ENCODE measurements at places on chromosomes 11 and 22.

GRCh38 chr22:37219533-37219932 lies 7.3 kb upstream of the SSTR3 start:
- no peaks in the 10 kb centered on the region for H3K27me3 ChIP-seq
- no peaks in the 10 kb centered on the region for H3K36me3 ChIP-seq
- no peak overlapping the region for H3K4me3 ChIP-seq
- DNase-seq = no peak
- no peak overlapping the region for H3K27ac ChIP-seq

DNA sequence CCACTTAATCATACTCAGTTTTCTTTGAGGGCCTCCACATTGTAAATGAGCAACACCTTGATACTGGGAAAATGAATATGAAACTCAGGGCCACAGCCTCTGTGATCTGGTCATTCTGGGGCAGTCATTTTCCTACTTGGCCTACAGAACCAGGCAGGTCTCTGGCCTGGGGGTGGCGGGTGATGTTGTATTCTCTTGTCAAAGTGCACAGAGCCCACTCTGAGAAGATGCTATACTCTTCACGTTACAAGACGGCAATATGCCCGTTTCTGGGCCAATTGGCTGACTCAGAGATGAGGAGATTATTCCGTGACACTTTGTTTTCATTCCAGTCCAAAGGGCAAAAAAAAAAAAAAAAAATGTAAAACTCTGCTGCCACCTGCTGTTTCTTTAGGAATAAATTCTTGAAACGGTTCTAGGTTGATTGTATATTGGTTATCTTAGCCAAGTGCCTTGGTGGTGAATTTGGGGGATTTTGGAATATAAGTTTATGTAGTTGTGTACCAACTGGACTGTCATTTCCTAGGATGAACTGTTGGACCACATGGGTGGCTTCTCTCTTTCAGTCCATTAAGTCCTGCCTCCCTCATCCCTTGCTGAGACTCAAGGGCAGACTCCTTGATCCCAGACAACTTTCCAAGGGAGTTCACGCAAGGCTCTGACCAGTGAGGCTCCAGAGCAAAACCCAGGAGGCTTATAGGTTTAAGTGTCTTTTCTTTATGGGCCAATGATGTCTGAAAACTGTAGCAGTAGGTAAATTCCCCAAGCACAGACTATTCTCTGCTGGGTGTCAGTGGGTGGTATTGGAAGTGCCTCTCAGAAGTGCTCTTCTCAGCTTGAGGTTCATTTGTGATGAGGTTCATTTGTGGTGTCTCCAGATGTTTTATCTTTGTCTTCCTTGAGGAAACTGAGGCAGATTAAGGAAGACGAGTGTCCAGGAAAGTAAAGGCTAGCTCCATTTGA lies 18.2 kb downstream of the ADM start:
- H3K4me3 ChIP-seq = no peak overlapping the region
- no peaks in the 10 kb centered on the region for H3K36me3 ChIP-seq
- H3K27me3 ChIP-seq = no peaks in the 10 kb centered on the region

GRCh38 chr22:20488946-20489345 lies 6.6 kb downstream of the KLHL22 start:
- H3K36me3 ChIP-seq = no peaks in the 10 kb centered on the region
- H3K4me3 ChIP-seq = no peak overlapping the region
- H3K4me1 ChIP-seq = peaks cover 18% of the 10 kb centered on the region
- DNase-seq = no peak

DNA sequence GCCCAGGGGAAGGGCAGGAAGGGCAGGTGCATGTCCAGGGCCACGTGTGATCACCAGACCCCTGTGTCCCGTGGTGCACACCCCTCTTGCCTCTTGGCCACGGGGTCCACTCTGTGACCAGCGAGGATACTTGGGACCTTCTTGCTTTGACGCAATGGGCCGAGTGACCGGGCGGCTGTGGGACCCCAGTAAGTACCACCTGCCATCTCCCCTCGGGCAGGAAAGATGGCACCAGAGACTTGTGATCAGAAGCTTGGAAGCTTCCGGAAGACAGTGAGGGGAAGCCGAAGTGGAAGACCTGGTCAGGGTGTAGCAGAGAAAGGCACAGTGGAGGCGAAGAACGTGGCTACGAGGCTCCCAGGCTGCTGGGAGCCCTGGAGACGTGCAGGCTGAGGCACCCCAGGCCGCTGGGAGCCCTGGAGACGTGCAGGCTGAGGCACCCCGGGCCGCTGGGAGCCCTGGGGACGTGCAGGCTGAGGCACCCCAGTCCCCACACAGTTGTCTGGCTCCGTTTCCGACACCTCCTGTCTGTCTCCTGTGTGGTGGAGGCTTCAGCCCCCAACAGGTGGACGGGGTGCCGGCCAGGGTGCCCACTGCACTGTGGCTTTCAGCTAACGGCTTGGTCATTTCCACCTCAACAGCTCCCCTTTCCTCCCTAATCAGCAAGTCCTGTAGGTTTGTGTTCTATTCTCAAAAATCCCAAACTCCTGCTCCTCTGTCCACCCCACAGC lies 663.5 kb downstream of the BRD1 start:
- DNase-seq = no peak
- no peaks in the 10 kb centered on the region for H3K27me3 ChIP-seq
- no peak overlapping the region for H3K4me3 ChIP-seq
- no peak overlapping the region for H3K27ac ChIP-seq
- no peaks in the 10 kb centered on the region for H3K4me1 ChIP-seq

- peak; percentile 66 for DNase-seq
- H3K4me3 ChIP-seq = no peak overlapping the region
Observed at GRCh38 chr22:31046539-31047226, 34.4 kb upstream of the SMTN start.

DNA sequence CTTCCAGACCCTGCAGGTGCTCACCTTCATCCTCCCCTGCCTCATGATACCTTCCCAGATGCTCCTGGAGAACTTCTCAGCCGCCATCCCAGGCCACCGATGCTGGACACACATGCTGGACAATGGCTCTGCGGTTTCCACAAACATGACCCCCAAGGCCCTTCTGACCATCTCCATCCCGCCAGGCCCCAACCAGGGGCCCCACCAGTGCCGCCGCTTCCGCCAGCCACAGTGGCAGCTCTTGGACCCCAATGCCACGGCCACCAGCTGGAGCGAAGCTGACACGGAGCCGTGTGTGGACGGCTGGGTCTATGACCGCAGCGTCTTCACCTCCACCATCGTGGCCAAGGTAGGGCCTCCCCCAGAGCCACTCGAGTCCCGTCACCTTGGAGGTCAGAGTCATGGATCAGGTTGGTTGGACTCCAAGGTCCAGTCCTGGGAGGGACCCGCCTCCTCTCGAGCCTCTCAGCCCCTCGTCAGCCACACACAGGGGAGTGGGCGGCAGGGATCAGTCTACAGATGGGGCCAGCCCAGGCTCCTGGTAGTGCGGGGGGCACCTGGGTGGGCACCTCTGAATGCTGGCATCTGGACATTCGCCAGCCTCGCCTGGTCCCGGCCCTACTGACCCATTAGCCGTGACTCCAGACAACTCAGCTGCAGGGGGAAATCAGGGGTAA lies 34.8 kb upstream of the SLC22A12 start:
- no peak overlapping the region for H3K27ac ChIP-seq
- no peaks in the 10 kb centered on the region for H3K36me3 ChIP-seq
- H3K27me3 ChIP-seq = no peaks in the 10 kb centered on the region
- no peak overlapping the region for H3K4me3 ChIP-seq

DNA sequence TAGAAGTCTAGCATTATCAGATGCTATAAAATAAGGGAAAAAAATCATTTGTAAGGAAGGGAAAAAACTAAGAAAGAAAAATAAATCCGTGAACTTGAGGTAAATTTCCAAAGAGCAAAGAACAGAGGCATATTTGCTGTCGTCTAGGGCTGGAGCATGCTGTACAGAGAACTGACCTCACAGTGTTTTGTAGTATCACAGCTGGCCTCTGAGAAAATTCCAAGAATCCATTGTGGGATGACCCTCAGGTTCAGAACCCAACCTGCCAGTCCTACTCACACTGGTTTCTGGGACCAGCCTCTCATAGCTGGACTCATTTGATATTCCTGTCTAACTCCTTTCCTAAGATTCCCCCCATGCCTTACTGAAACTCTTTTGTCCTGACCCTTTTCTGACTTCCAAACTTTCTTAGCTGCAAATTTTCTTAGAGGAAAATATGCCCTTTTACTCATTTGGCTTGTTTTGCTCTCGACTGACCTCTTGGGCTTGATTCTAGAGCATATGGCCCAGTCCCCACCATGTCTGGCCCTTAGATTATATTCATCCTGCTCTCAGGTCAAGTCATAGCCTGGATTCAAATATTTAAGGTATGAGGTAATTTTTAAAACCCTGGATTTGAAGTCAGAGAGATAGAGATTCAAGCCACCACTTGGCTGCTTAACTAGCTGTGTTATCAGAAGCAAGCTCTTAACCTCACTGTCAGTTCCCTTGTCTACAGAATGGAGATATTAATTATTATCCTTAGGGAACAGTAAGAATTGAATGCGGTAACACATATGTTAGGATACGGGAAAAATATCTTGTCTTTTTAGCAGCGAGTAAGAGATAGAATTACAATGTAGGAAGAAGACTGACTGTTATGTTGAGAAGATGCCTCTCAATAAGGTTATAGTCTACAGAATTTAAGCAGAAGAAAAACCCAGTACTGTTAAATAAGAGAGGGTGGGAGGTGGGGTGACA lies 89.7 kb upstream of the KCNA4 start:
- H3K4me3 ChIP-seq = no peak overlapping the region
- H3K27ac ChIP-seq = no peak overlapping the region
- DNase-seq = no peak
- no peaks in the 10 kb centered on the region for H3K27me3 ChIP-seq
- H3K4me1 ChIP-seq = no peaks in the 10 kb centered on the region

DNA sequence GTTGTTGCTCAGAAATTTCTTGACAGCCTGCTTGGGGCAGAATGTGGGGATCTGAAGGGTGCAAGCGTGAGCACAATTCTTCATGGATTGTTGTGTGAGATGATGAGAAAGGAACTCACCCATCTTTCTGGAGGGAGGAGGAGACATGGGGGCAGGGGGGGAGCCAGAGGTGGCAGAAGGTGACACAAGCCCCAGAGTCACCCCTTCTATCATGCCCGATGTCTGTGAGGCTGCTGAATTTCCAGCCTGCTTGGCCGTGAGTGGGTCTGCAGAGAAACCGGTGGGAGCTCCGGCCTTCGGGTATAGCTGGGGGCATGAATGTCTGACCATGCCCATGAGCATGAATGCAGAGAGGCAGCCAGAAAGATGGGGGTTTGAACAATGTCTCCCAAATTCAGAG lies 870.7 kb downstream of the TBC1D22A start:
- H3K4me1 ChIP-seq = no peaks in the 10 kb centered on the region
- no peak overlapping the region for H3K4me3 ChIP-seq
- H3K27me3 ChIP-seq = no peaks in the 10 kb centered on the region
- H3K27ac ChIP-seq = no peak overlapping the region

GRCh38 chr11:125892071-125892470 lies 4.6 kb downstream of the HYLS1 start:
- H3K27ac ChIP-seq = no peak overlapping the region
- H3K27me3 ChIP-seq = no peaks in the 10 kb centered on the region
- peaks cover 9% of the 10 kb centered on the region for H3K36me3 ChIP-seq
- no peak overlapping the region for H3K4me3 ChIP-seq
- DNase-seq = no peak

DNA sequence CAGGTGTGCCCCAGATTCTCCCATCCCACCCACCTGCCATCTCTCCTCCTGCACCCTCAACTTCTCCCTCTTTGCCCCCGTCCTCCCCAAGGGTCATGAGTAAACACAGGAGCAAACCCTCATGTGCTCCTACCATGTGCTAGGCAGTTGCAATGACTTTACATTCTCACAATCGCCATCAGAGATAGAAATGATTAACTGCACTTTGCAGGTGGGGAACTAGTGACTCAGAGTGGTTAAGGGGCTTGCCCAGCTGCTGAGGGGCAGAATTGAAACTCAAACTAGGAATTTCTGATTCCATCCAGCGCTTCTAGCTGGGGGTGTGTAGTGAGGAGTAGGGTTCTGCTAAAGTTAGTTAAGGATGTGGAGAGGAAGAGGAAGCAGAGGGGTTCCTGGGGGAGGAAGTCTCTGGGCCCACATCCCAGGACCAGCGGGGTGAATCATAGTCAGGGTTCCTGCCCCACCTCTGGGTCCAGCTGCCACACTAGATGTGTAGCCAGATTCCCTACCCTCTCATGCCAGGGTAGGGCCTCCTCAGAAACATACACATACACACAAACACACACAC lies 16.0 kb upstream of the PRG2 start:
- H3K4me3 ChIP-seq = no peak overlapping the region
- peak overlapping the region; percentile 35 for H3K27ac ChIP-seq
- DNase-seq = no peak
- H3K36me3 ChIP-seq = peaks cover 46% of the 10 kb centered on the region

DNA sequence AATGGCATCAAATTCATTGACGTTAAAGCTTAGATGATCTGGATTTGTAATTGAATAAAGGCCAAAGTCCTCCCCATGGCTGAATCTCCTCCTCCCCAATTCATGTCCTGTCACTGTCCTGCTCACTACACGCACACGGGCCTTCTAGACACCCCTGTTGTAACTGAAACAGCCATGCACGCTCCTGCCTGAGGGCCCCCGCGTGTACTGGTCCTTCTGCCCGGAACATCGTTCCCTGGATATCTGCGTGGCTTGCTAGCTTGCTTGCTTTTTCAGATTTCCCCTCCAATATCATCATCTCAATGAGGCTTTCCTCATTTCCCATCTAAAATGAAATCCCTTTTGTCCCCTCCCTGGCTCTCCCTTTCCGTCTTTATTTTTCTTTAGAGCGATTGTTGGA lies 15.3 kb downstream of the PKNOX2 start:
- H3K27ac ChIP-seq = no peak overlapping the region
- no peak for DNase-seq
- H3K4me3 ChIP-seq = no peak overlapping the region
